ENCODE measurements at places on chromosomes 4 and X.

DNA sequence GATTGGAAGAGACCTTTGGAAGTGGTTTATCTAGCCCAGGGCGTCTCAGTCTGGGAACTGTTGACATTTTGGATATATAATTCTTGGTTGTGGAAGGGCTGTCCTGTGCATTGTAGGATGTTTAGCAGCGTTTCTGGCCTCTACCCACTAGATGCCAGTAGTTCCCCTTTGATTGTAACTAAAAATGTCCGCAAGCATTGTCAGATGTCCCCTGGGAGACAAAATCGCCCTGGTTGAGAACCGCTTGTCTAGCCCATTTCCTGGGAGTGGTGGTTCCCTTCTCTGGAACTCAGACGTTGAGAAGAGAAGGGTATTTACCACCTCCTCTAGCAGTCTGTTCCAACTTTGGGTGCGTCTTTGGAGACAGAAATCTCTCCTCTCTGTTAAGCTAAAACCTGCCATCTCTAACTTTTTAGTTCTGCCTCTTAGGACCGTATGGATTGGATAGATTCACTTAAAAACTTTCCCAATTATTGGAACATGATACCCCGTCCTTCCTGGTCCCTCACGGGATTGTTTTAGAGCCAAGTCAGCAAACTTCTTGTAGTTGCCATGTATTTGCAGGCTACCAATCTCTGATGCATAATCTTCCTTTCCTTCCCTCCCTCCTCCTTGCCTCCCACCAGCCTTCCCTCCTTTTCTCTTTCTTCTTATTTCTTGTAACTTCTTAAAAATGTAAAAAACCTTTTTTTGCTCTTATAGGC lies 13.9 kb downstream of the TMEM165 start:
- DNase-seq: no peak

DNA sequence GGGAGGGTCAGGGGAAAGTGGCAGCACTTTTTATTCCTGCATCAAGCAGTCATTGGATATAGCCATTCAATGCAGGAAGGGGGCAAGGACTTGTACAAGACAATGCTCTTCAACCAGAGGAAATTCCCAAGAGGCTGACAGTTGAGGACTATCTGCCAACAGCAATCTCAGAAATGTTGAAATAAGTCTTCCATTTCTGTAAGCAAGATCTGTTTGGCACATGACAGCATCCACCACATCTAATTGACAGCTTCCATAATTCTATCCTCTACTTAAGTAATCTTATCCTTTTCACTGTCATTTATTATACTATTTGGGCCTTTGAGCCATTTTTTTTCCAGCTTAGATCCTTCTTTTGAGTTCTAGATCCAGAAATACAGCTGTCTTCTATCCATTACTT lies 110.7 kb downstream of the CFAP299 start:
- no peak for DNase-seq

DNA sequence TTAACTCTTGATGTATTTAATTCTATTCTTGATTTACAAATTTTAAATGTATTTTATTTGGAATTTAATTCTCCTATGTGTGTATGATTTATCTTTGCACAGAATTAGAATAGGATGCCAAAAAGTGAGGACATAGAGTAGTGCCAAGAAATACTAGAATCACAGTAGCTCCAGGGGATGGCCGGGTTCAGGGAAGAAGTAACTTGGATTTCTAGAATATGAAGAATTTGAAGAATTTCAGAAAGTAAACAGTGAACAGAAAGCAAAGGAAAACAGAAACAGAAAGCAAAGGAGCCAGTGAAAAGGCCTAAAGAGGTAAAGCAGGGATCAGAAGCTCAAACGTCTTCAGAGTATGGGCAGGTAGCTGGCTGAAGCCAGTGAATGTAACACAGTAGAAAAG lies 1187.6 kb downstream of the RPA4 start:
- DNase-seq: no peak

- no peak for DNase-seq
Measured at GRCh38 chr4:113094802-113095201, 45.3 kb downstream of the ANK2 start.

- DNase-seq: peak; percentile 27
Measured at GRCh38 chr4:141307241-141307689, 86.6 kb downstream of the ZNF330 start.
